ENCODE measurements at places on chromosomes 4 and X.

DNA sequence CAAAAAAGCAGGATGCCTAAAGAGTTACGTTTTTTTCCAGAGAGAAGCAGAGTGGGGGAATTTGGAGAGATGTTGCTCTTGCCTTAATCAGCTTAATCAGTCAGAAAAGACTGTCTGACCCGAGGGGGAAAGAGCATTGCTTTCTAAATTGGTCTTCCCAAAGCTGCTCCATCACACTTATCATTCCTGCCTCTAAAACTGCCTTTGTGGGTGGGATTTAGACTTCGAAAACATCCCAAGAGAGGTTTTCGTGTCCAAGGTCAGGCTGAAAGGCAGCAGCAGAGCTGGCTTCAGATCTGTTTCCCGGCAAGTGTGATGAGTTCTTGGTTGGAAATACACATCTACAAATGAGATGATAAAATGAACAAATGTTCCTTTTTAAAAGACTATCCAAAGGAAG lies 155.2 kb downstream of the SH2D1A start:
- no peak for DNase-seq

DNA sequence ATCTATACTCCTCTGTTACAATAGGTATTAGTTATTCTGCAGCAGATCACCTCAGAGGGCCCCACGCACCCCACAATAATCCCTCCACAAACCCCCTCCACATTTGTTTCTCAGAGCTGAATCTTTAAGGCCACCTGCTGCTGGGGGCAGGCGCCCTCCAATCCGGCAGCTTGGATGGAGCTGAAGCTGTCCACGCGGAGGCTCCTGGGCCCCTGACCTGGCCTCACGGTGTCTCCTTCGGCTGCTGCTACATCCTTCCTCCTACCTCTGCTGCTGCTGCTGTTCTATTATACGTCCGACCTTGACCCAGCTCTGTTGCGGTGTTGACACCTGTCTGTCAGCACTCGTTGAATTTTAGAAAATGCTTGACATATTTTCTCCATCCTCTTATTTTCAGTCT lies 430.2 kb upstream of the ZFP42 start:
- no peak for DNase-seq

- no peak for DNase-seq
These were observed 75.5 kb downstream of the UGT8 start for GRCh38 chr4:114674080-114674479.

GRCh38 chr4:99945718-99946355 lies 581 bp downstream of the DNAJB14 start:
- peak; percentile 54 for DNase-seq

DNA sequence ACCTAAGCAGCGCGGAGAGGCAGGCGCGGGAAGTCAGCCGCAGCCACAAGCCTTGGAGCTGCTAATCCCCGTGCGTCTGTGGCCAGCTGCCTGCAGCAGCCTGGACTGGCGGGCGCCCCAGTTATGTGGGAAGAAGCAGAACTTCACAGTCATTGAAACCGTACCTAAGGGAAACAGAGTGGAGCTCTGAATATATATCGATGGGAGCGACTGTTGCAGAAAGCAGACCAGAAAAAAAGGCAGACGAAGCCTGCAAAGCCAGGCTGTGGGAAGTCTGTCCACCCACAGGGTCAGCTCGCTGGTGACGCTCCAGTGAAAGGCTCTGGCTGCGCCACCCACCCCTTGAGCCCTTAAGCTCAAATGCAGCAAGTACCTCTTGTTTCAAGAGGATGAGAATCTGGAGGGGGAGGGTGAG lies 24.7 kb downstream of the KCNE5 start:
- DNase-seq, result no peak

All from A673 (cell line).